ENCODE measurements at places on chromosomes 1 and 21.

- DNase-seq = no peak
Measured at GRCh38 chr1:54664364-54664763, 22.8 kb downstream of the MROH7 start.

DNA sequence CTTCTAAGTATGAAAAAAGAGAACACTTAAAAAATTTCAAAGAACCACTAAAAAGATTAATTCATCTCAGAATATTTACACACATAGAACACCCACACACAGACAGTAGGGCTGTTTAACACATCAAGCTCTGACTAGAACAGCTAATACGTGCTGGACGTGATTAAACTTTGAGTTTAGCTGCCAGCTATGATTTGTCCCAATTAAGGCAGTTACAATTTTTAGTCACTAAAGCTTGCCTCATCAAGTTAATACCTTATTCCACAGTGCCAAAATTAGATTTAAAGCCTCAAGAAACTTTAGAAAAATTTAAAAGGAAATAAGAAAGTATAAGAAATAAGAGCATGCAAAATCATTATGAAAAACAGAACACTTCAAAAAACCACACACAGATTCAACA is 18.9 kb downstream of the SLC16A1 start:
- DNase-seq = no peak

- DNase-seq = no peak
Measured at GRCh38 chr1:215160351-215160750, 77.8 kb downstream of the KCNK2 start.

DNA sequence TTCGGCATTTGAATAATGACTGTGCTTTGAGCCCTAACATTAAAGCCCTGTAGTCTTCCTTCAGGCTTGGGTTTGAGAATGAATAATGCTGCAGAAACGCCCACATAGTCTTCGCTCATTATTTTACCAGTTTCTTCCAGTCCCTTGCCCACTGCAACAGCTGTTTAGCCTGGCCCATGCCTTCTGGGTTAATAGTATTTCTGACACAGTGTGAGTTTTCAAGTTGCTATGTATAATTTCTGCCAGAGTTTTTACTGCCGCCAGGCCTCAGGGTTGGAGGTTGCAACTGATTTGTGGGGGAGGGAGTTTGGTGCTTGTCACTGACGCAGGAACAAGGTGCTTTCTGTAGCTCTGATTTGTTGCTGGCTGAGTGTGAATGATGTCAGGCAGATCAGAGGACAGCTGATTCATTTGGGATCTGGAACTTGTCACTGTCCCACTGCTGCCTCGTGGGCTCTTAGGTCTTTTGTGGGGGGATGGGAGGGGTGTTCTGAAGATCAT is 109.8 kb downstream of the MAST2 start:
- no peak for DNase-seq

- no peak for DNase-seq
Measured at GRCh38 chr1:180358649-180359048, 128.6 kb downstream of the LHX4 start.

DNA sequence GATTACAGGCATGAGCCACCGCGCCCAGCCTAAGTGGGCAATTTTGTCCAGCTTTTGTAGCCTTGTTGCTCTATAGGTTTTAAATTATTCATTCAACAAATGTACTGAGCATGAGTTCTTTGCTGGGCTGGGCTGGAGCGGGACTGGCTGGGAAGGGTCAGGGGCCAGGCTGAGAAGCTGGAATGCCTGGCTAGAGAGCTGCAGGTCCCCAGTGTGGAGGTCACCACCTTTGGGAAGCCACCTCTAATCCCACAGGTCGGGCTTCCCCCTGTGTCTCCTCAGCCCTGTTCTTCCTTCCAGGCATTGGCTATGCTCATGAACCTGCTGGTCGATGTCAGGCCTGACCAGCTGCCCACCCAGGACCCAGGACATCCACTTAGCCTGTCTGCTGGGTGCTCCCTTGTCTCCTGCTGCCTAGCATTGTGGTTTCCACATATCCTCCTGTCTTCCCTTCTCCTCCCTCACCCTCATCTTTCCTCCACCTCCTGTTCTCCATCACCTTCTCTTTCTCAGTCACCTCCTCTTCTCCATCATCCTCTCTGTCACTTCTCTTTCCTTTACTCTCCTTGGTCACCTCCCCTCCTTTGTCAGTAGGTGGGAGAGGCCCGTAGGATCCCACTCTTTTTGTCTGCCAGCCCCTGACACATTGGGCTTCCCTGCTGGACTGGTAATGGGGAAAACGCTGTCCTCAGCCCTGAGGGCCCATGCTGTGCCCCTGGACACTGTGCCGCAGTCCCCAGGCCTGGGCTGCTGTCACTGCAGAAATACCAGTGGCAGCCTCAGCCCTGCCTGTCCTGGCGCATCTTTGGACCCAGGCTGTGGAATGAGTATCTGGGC is 23.8 kb downstream of the SERINC2 start:
- no peak for DNase-seq

DNA sequence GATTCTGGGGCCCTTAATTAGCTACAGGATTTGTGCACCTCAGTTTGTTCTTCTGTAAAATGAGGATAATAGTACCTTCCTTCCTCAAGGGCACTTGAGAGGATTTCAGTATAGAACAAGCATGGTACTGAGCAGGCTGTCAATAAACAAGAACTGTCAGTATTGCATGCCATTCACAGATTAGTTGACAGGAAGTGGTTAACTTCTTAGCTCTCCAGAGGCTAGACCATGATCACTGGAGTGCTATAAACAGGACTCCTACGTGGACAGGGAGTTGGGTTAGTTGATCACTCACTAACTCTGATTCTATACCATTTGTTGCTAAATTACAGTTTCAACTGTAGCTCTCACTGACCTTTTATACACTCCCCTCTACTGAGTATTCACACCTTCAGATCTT is 126.2 kb upstream of the DAB1 start:
- DNase-seq = no peak

DNA sequence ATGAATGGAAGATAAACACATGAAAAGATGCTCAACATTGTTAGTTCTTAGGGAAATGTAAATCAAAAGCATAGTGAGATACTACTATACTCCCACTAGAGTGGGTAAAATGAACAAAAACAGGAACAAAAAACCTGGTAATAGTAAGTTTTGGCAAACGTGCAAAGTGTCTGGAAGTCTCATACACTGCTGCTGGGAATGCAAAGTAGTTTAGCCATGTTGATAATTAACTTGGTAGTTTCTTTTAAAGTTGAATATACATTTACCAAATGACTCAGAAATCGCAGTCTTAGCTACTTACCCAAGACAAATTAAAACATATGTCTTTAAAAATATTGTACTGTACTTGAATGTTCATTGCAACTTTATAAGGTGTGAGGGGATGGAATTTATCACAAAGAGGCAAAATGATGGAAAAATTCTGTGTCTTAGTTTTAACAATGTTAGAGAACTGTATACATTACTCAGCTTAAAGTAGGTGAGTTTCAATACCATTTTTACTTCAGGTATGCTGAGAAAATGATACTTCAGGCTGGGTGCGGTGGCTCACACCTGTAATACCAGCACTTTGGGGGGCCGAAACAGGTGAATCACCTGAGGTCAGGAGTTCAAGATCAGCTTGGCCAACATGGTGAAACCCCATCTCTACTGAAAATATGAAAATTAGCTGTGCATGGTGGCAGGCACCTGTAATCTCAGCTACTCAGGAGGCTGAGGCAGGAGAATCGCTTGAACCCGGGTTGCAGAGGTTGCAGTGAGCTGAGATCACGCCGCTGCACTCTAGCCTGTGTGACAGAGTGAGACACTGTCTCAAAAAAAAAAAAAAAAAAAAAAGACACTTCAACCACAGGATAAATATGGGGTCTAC is 102.3 kb downstream of the PDE4B start:
- DNase-seq = no peak

- no peak for DNase-seq
Measured at GRCh38 chr1:74571493-74571800, 59.0 kb upstream of the LRRC53 start.

Data from hypothalamus (tissue), 51 donors.